Activated T-helper 2 cell treated with anti-CD3 and anti-CD28 coated beads, Interferon-gamma antibody, Interleukin-2, Interleukin-4, amounts not matched to agents 10 μg/mL and 5 μg/mL and 100 μg/mL, durations not matched to agents 14 hours and 24 hours and 36 hours (primary cell): ENCODE measurements at places on chromosomes 7 and 10.

- no peaks in the 10 kb centered on the region for H3K27me3 ChIP-seq
- DNase-seq = no peak
- H3K4me1 ChIP-seq = peaks cover 24% of the 10 kb centered on the region
- peaks cover 42% of the 10 kb centered on the region for H3K36me3 ChIP-seq
- no peak overlapping the region for H3K27ac ChIP-seq
These were observed 20.1 kb downstream of the SNX10 start for GRCh38 chr7:26311798-26312197.

- no peaks in the 10 kb centered on the region for H3K4me1 ChIP-seq
- no peak for DNase-seq
- H3K36me3 ChIP-seq = no peaks in the 10 kb centered on the region
- no peaks in the 10 kb centered on the region for H3K27me3 ChIP-seq
- H3K27ac ChIP-seq = no peak overlapping the region
- no peak overlapping the region for H3K4me3 ChIP-seq
These were observed 132.9 kb downstream of the OAT start for GRCh38 chr10:124285587-124286527.

- no peak for DNase-seq
- H3K4me3 ChIP-seq = no peak overlapping the region
- peaks cover 2% of the 10 kb centered on the region for H3K4me1 ChIP-seq
- peaks cover 82% of the 10 kb centered on the region for H3K36me3 ChIP-seq
- H3K27ac ChIP-seq = no peak overlapping the region
- no peaks in the 10 kb centered on the region for H3K27me3 ChIP-seq
These were observed 22.0 kb downstream of the PDIA4 start for GRCh38 chr7:149006345-149006725.

GRCh38 chr10:970311-971149 lies 17.7 kb upstream of the GTPBP4 start:
- H3K36me3 ChIP-seq = no peaks in the 10 kb centered on the region
- H3K4me3 ChIP-seq = no peak overlapping the region
- H3K27ac ChIP-seq = no peak overlapping the region
- DNase-seq = no peak
- H3K4me1 ChIP-seq = peaks cover 10% of the 10 kb centered on the region

GRCh38 chr7:29138588-29138987 lies 7.7 kb downstream of the CPVL start:
- no peak overlapping the region for H3K27ac ChIP-seq
- H3K27me3 ChIP-seq = peaks cover 7% of the 10 kb centered on the region
- no peak overlapping the region for H3K4me3 ChIP-seq
- no peak for DNase-seq
- H3K4me1 ChIP-seq = no peaks in the 10 kb centered on the region

- H3K36me3 ChIP-seq = no peaks in the 10 kb centered on the region
- DNase-seq = no peak
- H3K4me3 ChIP-seq = no peak overlapping the region
- H3K4me1 ChIP-seq = peaks cover 26% of the 10 kb centered on the region
These were observed 41.1 kb upstream of the TMEM213 start for GRCh38 chr7:138756591-138757242.

DNA sequence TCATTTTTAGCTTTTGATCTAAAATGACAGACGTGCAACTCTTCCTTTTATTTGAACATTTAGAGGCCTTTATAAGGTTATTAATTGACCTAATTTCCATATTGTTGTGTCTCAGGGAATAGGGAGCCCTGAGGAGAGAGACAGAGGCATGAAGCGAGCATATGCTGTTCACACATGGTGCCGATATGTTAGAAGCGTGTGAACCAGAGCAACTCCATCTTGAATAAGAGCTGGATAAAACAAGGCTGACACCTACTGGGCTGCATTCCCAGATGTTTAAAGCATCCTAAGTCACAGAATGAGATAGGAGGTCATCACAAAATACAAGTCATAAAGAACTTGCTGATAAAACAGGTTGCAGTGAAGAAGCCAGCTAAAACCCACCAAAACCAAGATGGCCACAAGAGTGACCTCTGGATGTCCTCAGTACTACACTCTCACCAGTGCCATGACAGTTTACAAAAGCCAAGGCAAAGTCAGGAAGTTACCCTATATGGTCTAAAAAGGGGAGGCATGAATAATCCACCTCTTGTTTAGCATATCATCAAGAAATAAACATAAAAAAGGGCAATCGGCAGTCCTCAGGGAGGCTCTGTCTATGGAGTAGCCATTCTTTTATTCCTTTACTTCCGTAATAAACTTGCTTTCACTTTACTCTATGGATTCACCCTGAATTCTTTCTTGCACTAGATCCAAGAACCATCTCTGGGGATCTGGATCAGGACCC lies 80.1 kb downstream of the SEC61G start:
- no peaks in the 10 kb centered on the region for H3K36me3 ChIP-seq
- no peak for DNase-seq
- no peak overlapping the region for H3K27ac ChIP-seq
- H3K4me3 ChIP-seq = no peak overlapping the region
- no peaks in the 10 kb centered on the region for H3K4me1 ChIP-seq

DNA sequence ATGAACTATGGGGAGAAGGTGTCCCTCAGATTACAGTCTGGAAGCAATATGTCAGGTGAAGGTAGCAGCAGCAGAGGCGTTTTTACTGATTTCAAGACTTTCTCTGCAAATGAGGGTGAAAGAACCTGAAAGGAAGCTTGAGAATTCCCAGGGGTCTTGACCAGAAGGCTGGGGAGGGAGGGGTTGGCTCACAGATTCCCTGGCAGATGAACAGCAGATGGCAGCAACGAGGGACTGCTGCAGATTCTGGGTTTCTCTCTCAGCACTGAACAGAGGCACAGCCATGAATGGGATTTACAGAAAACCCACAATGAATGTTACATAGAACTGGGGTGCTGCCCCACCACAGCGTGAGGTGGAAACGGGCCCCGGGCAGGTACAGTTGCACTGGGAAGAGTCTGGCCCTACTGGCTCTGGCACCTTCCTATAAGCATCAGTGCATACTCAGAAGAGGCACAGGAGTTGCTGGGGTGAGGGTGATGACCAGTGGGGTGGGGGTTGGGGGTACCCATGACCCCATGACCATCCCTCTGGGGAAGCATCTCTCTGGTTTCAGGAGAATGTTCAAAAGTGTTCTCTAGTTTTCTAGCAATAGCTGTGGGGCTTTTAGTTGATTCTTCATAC lies 317.8 kb downstream of the SH2D4B start:
- no peak overlapping the region for H3K27ac ChIP-seq
- no peak overlapping the region for H3K4me3 ChIP-seq
- no peaks in the 10 kb centered on the region for H3K36me3 ChIP-seq
- H3K27me3 ChIP-seq = no peaks in the 10 kb centered on the region
